M059J (cell line): ENCODE measurements at places on chromosomes 5 and 9. TPM values are rescaled to one million over a fixed set of nuclear protein-coding genes. Genes with fewer than 3 reads are reported as not detected.

- DNase-seq = no peak
Observed at GRCh38 chr5:106699198-106699597, 971.5 kb downstream of the EFNA5 start.

Gene PPP2R2B
- 7.6 and 9.1 TPM in 2 replicates for total RNA-seq

GRCh38 chr5:98776066-98776705 is 2.7 kb downstream of the RGMB start:
- DNase-seq = peak; percentile 40

GRCh38 chr9:86500031-86500430 is 145.8 kb upstream of the TUT7 start:
- no peak for DNase-seq

DNA sequence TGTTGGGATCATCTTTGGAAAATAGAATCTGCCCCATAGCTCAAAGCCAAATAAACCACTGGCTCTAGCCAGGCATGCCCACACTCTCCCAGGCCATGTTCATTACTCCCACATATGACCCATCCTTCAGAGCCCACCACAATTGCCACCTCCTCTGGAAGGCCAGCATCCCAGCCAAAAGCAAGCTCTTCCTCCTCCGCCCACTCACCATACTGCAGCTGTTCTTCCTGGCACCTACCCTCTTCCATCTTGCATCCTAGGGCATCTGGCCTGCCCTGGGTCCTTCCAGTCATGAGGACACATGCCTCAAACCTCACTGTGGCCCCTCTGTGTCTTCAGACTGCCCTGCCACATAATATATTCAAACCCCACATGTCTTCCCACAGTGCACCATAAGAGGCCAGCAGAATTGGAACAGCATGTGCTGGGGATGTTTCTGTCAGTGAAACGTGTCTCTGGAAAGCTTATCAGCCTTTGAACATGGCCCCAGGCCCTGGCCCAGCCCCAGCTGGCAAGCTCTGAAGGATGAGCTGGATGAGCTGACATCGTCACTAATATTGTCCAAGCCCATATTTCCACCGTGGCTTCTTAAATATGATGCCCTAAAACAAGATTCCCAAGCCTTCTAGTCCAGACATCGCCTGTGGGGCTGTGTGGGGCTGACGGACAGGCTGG is 230.8 kb downstream of the AGTPBP1 start:
- DNase-seq = no peak

DNA sequence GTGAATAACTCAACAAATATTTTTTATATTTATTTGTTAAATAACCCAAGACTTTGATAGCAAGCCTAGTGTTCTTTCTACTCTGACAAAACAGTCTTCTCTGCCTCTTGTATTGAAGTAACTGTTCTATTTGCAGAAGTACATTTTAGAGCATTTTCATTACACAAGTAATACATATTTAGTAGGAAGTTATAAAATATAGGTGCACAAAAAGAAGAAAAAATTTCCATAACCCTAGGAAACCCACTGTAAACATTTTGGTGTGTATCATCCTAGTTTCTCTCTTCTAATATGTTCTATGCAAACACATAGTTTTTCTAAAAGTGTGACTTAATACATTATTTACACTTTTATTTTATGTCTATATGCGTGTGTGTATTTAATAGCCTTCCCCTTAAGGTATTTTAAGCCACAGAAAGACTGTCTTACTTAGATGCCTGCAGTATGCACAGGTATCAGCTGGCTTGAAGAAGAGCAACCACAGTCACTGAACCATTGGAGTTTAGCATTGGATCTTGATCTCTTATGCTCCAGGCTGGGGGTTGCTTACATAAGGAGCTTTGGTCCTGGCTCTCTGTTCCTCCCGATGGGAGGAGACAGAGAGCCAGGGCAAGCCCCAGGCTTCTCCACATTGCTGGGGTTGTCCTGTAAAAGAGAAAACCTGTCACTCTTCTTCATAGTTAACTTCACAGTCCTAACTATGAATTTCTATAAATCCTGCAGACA is 3.8 kb downstream of the SELENOP start:
- DNase-seq = no peak

- DNase-seq = no peak
Observed at GRCh38 chr5:56155992-56156584, 77.0 kb downstream of the ANKRD55 start.

- peak; percentile 32 for DNase-seq
Observed at GRCh38 chr5:167944121-167944852, 347.2 kb upstream of the WWC1 start.

DNA sequence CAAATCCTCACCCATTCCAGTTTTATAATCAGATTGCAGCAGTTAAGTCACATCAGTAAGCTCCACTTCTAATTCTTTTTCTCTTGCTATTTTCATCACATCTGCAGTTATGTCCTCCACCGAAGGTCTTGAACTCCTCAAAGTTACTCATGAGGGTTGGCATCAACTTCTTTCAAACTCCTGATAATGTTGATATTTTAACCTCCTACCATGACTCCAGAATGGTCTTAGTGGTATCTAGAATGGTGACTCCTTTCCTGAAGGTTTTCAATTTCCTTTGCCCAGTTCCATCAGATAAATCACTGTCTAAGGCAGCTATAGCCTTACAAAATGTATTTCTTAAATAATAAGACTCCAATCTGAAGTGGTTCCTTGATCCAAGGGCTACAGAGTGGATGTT is 53.8 kb upstream of the EDIL3 start:
- peak; percentile 48 for DNase-seq

DNA sequence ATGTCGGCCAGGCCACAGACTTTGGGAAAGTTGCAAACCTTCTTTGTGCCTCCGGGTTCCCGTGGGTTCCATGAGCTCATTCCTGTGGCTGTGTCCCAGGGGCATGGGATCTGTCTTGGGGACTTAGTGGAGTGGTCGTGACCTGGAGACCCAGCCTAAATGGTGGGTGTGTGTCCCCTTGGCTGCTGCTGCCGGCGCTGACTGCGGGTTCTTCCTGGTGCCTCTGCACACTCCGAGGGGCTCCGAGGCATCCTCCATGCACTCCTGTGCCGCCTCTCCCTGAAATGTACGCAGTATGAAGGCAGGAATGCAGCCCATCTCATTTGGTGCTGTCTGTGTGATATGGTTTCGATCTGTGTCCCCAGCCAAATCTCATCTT is 21.0 kb upstream of the SLC2A6 start:
- DNase-seq = no peak

GRCh38 chr9:77965445-77966123 is 66.0 kb downstream of the GNAQ start:
- DNase-seq = no peak

GRCh38 chr9:133876144-133876543 is 116.0 kb downstream of the VAV2 start:
- no peak for DNase-seq

DNA sequence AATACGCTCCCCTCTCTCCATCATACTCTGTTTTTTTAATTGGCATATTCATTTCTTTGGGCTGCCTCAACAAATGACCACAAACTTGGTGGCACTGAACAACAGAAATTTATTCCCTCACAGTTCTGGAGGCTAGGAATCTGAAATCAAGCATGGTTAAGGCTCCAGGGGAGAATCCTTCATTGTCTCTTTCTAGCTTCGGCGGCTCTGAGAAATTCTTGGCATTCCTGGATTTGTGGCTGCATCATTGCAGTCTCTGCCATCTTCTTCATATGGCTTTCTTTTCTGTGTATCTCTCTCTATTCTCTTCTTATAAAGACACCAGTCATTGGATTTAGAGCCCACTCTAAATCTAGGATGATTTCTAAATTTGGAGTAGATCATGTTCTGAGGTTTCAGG is 10.9 kb upstream of the SLC24A2 start:
- DNase-seq = no peak

DNA sequence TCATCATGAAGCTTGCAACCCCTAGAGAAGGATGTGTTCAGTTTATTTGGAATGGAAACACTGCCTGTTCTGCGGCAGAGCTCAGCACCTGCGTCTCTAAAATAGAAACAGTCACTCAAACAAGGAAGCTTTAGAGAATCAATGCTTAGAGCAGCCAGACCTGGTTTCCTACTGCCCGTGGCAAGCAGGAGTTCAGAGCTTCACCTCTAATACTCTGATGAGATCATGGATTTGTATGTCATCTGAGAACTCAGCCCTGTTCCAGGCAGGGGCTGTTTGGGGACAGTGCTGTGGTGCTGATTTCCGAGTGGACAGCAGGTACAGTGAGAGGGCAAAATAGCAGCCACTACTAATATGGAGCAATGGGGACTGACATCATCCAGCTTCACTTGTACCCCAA is 236.0 kb upstream of the IRX1 start:
- DNase-seq = no peak

Gene FOXI1
- total RNA-seq = not detected in 2 replicates

Gene KIF4B
- 0.07 and 0.10 TPM in 2 replicates for total RNA-seq

- DNase-seq = no peak
Observed at GRCh38 chr9:105978826-105979225, 284.5 kb downstream of the TMEM38B start.

Gene TXNDC8
- total RNA-seq = not detected in 2 replicates

DNA sequence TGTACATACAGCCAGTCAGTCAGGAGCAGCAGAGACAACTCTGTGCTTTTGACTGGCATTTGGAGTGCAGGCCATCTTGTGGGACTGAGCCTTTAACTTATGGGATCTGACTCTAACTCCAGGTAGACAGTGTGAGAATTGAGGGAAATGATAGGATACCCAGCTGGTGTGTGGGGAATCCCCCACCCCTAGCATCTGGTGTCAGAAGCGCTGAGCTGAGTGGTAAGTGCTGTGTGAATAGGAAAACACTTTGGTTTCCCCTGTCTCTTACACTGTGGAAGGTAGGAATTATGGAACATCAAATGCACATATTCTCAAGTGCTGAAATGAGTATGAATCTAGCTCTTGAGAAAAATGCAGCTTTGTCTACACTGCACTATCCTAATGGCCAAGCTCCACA is 43.9 kb downstream of the CCDC125 start:
- DNase-seq = no peak

Gene ADRA1B
- 1.4 and 1.8 TPM in 2 replicates for total RNA-seq

Gene PCDHB11
- total RNA-seq = 0.25 and 0.49 TPM in 2 replicates

Gene BTF3
- 449 and 524 TPM in 2 replicates for total RNA-seq

DNA sequence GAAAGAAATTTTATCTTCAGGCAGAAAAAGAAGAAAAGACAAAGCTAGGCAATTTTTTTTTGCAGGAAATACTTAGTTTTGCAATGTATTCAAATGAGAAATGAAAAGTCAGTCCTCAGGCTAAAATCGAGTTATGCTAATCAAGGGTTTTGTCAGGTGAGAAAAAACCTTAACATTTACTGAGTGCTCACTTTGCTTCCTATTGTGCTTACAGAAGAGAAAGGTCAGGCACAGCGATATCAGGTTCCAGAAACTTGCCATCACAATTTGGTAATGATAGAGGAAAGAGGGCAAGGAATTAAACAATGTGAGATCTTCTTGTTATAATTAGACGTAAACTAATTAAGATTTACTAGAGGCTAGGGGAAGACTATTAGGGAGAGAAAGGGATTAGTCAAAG is 431.7 kb upstream of the CTNND2 start:
- no peak for DNase-seq

Gene ADAMTSL1
- total RNA-seq = 4.2 and 7.7 TPM in 2 replicates

DNA sequence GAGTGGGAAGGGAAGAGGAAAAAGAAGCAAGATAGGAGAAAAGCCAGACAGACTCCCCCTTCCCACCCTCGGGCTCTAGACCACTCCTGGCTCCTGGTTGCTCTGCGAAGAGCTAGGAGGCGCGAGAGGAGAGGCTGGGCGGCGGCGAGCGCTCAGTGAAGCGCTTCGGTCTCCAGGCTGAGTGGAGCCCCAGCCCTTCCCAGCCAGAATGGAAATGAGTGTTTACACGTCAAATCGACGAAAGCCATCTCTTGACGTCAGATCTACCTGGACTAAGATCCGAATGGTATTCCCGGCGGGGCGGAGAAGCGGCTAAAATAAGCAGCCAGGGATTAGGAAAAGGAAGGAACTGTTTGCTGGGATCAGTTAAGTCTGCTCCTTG is at the start of gene PCSK1:
Gene PCSK1, minus strand, starts transcription at position 183 of the 382 bp plus-strand sequence. CDS start 206 bp downstream, outside the sequence.
- peak; percentile 27 for DNase-seq

Gene LSM11
- total RNA-seq = 3.0 and 5.1 TPM in 2 replicates

GRCh38 chr5:157997991-157998504 is 139.1 kb upstream of the CLINT1 start:
- peak; percentile 68 for DNase-seq

Gene ARHGEF39
- total RNA-seq = 3.0 and 5.7 TPM in 2 replicates

GRCh38 chr5:1108865-1109174 is 3.0 kb downstream of the SLC12A7 start:
- no peak for DNase-seq

DNA sequence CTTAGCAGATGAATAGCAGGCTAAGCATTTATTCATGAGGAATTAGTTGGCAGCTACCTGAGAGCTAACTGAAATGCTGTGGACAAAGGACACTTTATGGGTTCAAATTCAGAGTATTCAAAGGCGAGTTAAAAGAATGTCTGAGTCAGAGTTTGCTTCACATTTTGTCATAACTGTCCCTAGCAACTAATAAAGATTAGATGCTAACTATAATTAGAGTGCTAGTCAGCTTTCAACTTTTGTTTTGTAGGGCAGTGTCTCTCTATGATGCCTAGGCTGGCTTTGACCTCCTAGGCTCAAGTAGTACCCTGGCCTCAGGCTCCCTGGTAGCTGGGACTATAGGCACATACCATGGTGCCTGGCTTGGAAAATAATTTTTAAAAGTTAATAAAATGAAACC is 4.6 kb downstream of the SMC5 start:
- DNase-seq = peak; percentile 79

DNA sequence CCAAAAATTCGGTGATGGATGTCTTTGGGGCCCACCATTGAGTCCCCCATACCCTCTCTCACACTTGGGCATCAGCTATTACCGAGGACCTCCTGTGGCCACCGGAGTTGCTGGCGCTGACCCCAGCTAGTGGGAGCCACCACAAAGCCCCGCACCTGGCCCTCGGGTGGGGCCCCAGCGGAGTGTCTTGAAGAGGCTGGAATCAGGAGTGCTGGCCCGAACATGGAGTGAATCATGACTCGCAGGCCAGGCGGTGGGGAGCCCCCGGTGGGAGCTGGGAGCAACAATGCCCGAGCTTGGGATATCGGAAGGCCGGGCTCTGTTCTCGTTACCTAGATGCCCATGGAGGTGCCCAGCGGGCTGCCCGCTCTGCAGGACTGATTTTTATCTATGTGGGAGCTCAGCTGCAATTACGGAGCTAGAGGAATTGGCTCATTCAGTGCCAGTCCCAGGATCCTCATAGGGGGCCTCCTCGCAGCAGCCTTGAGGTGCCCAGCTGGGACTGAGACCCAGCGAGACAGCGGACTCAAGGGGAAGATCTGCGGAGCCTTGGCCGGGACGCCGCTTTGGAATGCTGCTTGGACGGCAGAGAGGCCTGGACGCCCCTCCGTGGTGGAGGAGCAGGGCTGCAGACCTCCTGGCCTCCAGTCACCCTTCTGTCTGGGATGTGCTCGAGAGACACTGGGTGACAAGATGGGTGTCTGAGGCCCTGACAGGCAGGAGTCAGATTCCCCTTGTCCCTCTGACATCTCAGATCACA is 70.8 kb downstream of the PSMB7 start:
- DNase-seq = no peak

GRCh38 chr5:76040806-76041205 is 42.4 kb upstream of the SV2C start:
- no peak for DNase-seq

Gene TNFAIP8
- total RNA-seq = 8.4 and 18.4 TPM in 2 replicates

- peak; percentile 70 for DNase-seq
Observed at GRCh38 chr5:177309351-177310191, 2.1 kb downstream of the MXD3 start.

GRCh38 chr5:1497795-1498622 is 25.8 kb downstream of the LPCAT1 start:
- no peak for DNase-seq

Gene FUT7
- not detected in 2 replicates for total RNA-seq
